Stimulated activated CD4-positive, alpha-beta T cell treated with anti-CD3 and anti-CD28 coated beads, Interleukin-1b, Interleukin-23, amount 100 ng/mL, for 1 hour (primary cell): ENCODE measurements at places on chromosomes 12 and 14.

DNA sequence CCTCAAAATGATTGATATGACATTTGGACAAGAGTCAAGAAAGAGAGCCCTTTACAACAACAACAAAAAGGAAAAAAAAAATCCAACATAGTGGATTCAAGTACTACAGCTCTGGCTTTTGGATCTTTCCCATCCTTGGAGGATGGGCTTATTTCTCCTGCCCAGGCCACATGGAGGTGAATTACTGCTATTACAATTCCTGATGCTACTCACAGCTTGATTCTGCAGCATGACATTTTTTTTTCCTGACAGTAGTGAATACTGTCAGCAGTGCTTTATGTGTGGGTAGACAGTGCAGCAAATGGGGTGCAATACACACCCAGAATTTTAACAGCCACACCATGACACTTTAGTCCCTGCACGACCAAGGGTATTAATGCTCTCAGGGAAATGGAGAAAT is 42.5 kb upstream of the HSP90B1 start:
- no peak for DNase-seq

DNA sequence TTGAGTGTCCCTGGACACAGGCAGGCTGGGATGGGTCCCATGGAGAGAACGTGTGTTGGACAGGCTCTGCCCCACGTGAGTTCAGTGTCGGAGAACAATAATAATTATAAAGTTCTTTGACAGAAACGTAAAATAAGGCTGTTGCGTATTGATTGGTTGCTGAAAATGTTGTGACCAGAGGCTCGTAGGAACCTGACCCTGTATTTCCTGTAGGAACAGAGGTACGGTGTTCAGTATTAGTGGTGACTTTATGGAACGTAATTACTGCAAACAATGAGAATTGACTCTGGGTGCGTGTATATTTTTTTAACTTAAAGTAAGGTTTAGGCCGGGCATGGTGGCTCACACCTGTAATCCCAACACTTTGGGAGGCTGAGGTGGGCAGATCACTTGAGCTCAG is 7.8 kb downstream of the MTA1 start:
- DNase-seq: no peak

DNA sequence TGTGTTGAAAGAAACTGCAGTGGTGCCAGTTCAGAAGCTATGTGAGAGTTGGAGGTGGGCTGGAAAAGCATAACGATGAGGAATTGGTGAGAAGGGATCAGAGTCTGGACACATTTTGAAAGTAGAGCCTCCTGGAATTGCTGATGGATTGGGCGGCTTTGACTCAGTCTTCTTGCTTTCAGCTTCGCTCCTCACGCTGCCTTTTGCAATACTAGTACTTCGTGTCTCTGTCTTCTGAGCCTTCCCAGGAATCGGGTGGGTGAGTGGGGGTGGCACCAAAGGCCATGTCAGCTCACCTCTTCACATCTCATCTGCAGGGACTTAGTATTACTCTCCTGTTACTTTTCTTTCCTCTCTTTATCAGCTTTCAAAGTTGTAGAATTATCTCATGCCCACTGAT is 101.6 kb upstream of the RFX4 start:
- no peak for DNase-seq

DNA sequence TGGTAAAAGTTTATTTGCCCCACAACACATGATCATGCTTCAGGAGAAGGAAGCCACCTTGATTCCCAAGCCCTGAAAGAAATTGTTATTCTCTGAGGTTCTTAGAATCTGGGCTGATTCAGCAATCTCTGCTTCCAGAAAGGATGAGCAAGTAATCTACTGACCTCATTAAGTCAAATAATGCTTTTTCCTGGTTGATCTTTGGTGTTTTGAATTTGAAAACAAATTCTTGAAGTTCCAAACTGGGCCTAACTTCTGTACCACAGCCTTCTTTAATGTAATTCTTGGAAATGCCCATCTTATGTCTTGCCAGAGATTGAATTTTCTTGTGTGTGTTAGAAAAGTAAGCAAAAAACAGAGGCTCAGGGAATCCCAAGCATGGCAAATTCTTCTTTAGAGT is 319.2 kb upstream of the DDHD1 start:
- DNase-seq: no peak

GRCh38 chr14:59090572-59090971 is 97.9 kb upstream of the DAAM1 start:
- no peak for DNase-seq

GRCh38 chr14:104109731-104110361 is 24.3 kb downstream of the ASPG start:
- DNase-seq: no peak

- no peak for DNase-seq
These were observed 6.4 kb downstream of the FOXA1 start for GRCh38 chr14:37588667-37588955.

GRCh38 chr12:113464852-113465719 is 6.6 kb downstream of the LHX5 start:
- DNase-seq: no peak

DNA sequence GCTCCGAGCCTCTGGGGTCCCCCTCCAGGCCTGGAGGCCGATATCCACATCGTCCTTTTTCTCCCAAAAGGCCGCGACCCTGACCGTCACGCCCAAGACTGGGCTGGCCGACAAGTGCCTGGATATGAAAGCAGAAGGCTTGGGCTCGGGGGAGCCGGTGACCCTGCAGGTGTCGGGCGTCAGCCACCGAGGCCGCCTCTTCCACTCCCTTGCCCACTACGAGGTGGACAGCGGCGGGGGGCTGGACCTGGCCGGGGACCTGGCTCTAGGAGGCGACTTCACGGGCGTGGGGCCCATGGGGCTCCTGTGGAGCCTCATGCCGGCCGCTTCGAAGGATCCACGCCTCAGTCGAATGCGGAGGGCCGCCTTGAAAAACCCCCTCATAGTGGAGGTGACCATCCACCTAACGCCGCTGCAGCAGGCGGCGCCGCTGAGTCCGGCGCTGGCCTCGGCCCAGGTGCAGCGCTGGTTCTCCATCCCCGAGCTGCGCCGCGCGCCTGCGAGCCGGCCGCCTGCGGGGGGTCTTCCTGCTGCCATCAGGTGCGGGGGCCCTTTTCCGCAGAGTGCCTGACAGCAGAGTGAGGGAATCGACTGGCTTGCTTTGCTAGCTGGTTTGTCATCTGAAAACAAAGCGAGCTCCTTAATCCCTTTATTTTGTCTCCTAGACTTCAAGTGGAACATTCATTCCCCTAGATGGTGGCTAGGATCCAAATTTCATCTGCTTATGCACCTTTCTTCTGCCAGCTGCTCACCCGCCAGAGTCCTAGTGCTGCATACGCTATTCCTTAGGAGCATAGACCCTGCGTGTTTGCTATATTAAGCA is 10.6 kb upstream of the DNAL1 start:
- no peak for DNase-seq
